Urothelium cell line (cell line): ENCODE measurements at places on chromosomes 4 and X.

GRCh38 chrX:13345037-13345436 lies 25.2 kb upstream of the ATXN3L start:
- no peak for DNase-seq

- DNase-seq = no peak
Measured at GRCh38 chr4:3628868-3629175, 96.6 kb upstream of the LRPAP1 start.

DNA sequence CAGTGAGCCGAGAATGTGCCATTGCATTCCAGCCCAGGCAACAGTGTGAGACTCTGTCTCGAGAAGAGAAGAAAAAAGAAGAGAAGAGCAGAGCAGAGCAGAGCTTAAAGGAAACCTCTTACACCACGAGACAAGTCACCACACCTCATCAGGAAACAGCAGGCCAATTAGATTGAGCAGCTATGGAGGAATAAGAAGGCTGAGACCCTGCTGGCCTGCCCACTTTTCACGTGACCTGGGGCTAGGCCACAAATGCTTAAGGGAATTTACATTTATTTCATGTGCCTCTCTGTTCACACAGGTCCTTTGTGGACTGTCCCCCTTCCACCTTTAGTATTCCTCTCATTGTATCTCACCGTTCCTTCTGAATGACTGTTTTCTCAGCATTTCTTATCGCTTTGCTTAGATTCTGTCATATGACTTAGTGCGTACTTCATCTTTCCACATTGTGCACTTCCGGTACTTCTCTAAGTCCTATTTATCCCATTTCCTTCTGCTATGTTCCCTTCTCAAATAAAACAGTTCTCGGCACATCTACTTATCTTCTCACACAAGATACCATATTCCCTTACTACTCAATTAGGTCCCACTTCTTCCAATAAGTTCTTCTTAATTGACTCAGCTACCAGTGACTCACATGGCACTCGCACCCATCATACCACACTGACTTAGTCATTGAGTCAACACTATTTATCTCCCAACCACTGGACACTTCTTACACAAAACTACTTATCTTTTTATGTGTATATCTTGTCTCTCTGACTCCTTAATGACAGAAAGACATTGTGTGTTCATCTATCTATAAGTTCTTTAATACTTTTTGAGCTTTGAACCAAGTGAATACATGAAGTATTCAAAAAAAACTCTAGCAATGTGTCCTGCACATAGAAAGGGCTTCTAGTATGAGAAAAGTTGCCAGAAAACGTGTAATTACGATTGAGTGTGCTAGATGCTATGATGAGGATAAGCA lies 11.0 kb downstream of the CUL4B start:
- DNase-seq = peak; percentile 20

GRCh38 chrX:131745942-131746489 lies 202.1 kb downstream of the OR13H1 start:
- DNase-seq = no peak

GRCh38 chr4:119629142-119629471 lies 503 bp upstream of the PDE5A start:
- no peak for DNase-seq

GRCh38 chrX:6041630-6042029 lies 187.0 kb downstream of the NLGN4X start:
- no peak for DNase-seq

DNA sequence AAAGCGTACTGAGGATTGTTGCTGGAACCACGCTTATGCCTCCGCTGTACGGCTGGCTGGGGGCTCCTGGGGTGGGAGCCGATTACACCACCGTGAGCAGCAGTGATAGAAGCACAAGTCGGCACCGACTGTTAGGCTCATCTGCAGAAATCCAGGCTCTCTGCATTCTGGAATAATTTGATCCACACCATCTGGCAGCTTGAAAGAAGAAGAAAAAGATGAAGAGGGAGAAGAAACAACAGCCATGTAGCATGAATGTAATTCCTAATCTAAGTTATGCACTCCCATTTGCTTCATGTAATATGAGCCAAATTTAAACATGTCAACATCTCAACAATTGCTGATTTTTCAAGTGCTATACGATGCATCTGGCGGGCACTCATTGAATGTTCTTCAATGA lies 84.6 kb upstream of the DHX15 start:
- DNase-seq = no peak
